ENCODE measurements at places on chromosomes 4 and X.

DNA sequence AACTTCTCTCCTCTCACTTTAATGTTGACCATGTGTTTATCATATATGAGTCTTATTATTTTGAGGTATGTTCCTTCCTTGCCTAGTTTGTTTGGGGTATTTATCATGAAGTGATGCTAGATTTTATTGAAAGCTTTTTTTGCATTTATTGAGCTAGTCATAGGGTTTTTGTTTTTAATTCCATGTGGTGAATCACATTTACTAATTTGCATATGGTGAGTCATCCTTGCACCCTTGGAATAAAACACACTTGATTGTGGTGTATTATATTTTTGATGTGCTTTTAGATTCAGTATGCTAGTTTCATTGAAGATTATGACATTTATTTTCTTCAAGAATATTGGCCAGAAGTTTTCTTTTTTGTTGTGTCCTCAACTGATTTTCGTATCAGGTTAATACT is 464.6 kb downstream of the PCDH18 start:
- no peak for DNase-seq
- no peaks in the 10 kb centered on the region for H3K27me3 ChIP-seq
- no peak overlapping the region for H3K4me3 ChIP-seq
- H3K4me1 ChIP-seq, result no peaks in the 10 kb centered on the region
- no peak overlapping the region for H3K27ac ChIP-seq

- DNase-seq, result no peak
- no peak overlapping the region for H3K4me3 ChIP-seq
- H3K36me3 ChIP-seq, result no peaks in the 10 kb centered on the region
- no peak overlapping the region for H3K27ac ChIP-seq
- no peaks in the 10 kb centered on the region for H3K27me3 ChIP-seq
Observed at GRCh38 chr4:25769251-25769650, 93.5 kb downstream of the SEL1L3 start.

DNA sequence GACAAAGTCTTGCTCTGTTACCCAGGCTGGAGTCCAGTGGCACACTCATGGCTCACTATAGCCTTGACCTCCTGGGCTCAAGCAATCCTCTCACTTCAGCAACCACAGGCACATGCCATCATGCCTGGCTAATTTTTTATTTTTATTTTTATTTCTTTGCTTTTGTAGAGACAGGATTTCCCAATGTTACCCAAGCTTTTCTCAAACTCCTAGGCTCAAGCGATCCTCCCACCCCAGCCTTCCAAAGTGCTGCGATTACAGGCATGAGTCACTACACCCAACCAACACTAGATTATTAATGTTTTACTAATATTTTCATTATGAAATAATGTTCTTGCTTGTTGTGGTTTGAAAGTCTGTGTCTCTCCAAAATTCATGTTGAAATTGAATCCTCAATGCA is 5.2 kb upstream of the ACTRT1 start:
- no peak overlapping the region for H3K4me3 ChIP-seq
- no peaks in the 10 kb centered on the region for H3K36me3 ChIP-seq
- no peaks in the 10 kb centered on the region for H3K27me3 ChIP-seq
- H3K4me1 ChIP-seq, result no peaks in the 10 kb centered on the region

GRCh38 chr4:155442267-155443105 is 65.7 kb upstream of the MAP9 start:
- H3K4me1 ChIP-seq, result no peaks in the 10 kb centered on the region
- no peak for DNase-seq
- H3K36me3 ChIP-seq, result no peaks in the 10 kb centered on the region
- H3K27me3 ChIP-seq, result no peaks in the 10 kb centered on the region

- H3K27ac ChIP-seq, result no peak overlapping the region
- no peaks in the 10 kb centered on the region for H3K27me3 ChIP-seq
- no peak overlapping the region for H3K4me3 ChIP-seq
- no peaks in the 10 kb centered on the region for H3K4me1 ChIP-seq
- no peaks in the 10 kb centered on the region for H3K36me3 ChIP-seq
Observed at GRCh38 chrX:107666931-107667330, 38.6 kb downstream of the PRPS1 start.

Measured in vagina (tissue), 2 donors.